ENCODE measurements at places on chromosomes 13 and 19. TPM values are rescaled to one million over a fixed set of nuclear protein-coding genes. Genes with fewer than 3 reads are reported as not detected.
A peak's percentile ranks its signal among the peaks of the same experiment; 100 is the strongest.

- peak; percentile 38 for DNase-seq
Measured at GRCh38 chr13:113853518-113854237, 10.2 kb downstream of the GAS6 start.

- DNase-seq, result no peak
Measured at GRCh38 chr19:43748685-43749084, 6.1 kb downstream of the SMG9 start.

DNA sequence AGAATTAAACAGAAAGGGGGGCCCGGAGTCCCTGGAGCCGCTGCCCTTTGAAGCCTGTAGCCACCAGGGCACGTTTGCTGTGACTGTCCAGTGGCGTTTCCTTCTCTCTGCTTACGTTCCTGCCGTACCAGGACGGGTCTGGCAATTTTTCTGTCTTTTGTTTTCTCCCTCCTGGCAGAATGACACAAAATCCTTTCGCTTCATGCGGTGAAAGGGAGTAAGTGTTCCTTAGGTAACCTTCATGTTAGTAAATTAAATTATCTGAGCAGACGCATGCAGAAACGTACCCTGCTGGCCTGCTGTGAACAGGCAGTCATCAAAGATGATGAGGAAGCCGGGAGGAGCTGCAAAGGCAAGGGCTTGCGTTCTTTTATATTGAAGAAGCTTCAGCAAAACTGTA, 299.3 kb upstream of the ARGLU1 start:
- DNase-seq, result peak; percentile 51

- DNase-seq, result no peak
Measured at GRCh38 chr13:32023698-32024097, 7.9 kb upstream of the FRY start.

GRCh38 chr13:73146707-73147106, 87.9 kb downstream of the KLF5 start:
- DNase-seq, result no peak

SHKBP1 gene
- 54.9 TPM for total RNA-seq

C19orf38 gene
- total RNA-seq, result 1.9 TPM

DNA sequence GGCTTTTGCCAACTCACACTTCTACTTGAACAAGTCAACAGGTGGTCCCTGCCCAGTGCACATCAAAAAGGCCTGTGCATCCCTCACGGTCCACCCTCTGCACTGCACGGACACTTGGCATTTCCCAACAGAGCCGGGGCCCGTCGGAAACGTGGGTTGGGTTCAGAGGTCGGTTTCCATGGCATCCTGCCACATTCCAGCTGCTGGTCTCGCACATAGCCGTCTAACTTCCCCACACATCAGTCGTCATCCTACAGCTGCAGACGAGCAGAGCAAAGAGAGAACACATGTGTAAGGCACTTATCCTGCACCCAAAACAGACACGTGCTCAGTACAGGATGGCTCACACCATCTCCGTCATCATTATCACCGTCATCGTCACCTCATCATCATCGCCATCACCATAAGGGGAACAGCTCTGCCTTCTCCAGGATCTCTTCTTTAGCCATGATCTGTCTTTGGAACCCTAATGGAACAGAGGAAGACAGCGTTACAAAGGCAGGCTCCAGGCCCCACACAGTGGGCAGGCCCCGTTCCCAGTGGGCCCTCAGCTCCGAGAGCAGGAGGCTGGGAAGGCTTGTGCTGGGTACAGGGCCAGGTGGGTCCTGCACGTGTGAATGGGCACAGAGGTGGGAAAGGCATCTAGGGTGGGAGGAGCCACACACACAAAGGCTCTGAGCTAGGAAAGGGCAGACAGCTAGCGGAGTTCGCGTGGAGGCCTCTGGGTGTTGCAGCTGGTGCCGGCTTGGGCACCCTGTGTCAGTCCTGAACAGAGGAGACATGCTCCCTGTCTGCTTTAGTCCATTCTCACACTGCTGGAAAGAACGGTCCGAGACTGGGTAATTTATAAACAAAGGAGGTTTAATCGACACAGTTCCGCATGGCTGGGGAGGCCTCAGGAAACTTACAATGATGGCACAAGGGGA, 170.8 kb upstream of the SOX1 start:
- no peak for DNase-seq

REEP6 gene
- 131 TPM for total RNA-seq

MYPOP gene
- 7.1 TPM for total RNA-seq

DNA sequence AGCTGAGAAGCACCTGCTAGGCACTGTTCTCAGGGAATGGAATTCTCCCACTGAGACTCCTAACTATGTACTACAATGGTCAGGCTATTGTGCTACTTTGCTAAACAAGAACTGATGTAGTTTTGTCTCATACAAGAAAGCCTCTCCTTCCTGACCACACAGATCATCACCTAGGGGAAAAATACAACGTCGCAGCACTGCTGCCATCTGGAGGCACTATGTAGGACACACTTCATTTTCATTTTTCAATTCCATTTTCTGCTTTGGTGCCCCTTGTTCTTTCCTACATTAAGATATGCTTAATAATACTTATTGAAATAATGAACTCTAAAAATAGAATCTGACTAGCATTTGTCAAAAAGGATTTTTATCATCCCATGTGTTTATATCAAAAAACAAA, 21.1 kb downstream of the PROSER1 start:
- peak; percentile 16 for DNase-seq

ZNF345 gene
- 6.9 TPM for total RNA-seq

DNA sequence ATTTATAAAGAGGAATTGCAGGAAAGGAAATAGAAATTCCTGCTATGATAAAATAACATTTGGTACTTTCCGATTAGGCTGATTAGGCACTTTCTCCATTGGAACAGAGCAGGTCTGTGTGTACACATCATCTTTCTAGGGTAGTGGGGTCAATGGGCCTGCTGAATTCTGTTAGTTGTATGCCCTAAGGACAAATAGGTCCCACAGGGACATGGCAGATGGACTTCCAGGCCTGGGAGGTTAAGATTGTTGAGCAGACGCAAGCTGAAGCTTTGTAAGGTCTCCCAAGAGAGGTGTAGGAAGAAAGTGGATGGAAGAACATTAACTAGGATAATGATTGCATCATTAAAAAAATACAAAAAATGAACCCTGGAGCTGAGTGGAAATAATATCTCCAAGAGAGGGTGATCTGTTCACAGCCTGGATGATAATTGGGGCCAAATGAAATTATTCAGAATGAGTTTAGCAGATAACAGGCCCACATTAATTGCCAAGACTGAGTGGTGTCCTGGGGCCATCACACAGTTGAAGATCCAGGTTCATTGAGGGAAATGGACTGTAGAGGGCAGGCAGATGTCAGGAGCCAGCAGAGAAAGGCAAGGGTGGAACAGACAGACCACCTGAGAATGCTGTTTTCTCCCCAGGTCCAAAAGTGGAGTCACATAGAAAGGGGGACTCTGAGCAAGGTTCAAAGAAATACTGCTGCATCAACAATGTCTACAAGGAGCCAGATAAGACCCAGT, 215.1 kb downstream of the DNAJC15 start:
- DNase-seq, result no peak

GRCh38 chr13:99258946-99259345, 767 bp upstream of the GPR18 start:
- DNase-seq, result no peak

DNA sequence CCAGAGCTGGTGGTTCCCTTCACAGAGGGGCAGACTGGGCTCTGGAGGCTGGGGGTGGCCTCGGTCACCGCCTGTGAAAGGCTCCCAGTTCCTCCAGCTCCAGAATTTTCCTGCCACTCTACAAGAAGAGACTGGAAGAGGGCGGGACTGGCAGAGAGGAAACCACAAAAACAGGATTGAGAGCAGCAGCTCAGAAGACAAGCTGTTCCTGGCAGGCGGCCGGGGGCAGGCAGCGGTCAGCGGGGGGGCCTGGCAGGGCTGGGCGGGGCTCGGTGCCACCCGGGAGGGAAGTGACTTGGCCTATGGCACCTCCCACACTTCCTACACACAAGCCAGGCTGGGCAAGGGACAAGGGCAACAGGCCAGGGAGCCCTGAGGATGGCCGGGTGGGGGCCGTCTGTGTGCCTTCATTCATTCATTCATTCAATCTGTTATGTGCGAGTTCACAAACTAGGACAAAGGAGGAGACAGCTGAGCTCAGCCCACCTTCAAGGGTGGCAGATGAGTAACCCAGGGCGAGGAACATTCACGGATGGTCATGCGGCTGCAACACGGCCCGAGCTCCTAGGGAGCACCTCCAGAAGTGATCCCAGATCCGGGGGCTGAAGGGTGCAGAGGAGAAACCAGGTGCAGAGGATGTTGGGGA, 16.9 kb upstream of the BTBD2 start:
- DNase-seq, result peak; percentile 98

- no peak for DNase-seq
Measured at GRCh38 chr13:30751183-30751933, 16.0 kb downstream of the ALOX5AP start.

- peak; percentile 91 for DNase-seq
Measured at GRCh38 chr19:48630296-48631063, 6.7 kb downstream of the DBP start.
